ENCODE measurements at places on chromosomes 4 and X.

GRCh38 chrX:42519666-42520231 is 258.2 kb downstream of the PPP1R2C start:
- DNase-seq: no peak

DNA sequence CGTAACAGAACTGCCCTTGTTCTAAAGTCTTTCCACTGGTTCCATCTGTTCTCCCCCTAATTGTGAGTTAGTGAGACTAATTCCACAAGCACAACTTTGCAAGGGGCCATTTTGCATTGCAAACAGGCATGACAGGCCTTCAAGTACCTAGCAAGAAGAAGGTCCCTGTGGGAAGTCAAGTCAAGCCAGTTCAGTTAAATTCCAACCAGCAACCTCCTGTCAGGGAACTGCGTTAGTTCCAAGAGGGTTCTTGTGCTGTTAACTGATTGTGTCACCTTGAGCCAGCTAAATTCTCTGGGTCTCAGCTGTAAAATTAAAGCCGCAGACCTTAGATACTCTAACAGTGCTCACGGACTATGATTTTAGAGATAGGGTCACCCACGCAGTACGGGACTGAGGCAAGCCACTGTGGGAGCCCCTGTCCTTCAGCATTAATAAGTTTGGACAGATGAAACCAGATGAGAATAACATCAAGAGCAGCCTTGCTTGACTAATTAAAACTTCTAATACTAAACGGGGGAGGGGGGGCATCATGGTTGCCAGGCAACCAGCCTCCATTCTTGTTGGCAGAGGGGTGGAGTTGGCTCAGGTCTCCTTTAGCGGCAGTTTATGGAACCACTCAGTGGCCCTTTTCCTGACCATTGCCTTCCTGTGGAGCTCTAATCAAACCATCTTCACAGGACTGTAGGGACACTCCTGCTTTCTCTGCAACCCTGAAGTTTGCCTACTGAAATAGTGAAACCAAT is 24.1 kb upstream of the TMEM150C start:
- DNase-seq: no peak

DNA sequence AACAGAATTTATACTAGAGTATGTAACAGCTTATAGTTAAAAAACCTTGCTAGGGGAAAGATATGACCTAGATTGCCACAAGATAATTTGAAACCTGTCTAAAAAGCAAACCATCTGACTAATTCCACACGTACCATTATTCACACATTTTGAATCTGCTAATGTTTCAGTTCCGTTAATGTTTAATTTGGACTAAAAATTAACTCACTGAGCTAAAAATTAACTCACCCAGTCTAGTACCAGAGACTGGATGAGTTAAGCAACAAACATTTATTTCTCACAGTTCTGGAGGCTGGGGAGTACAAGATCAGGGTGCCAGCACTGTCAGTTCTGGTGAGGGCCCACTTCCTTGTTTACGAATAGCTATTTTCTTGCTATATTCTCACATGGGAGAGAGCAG is 231.5 kb upstream of the DIAPH2 start:
- no peak for DNase-seq

DNA sequence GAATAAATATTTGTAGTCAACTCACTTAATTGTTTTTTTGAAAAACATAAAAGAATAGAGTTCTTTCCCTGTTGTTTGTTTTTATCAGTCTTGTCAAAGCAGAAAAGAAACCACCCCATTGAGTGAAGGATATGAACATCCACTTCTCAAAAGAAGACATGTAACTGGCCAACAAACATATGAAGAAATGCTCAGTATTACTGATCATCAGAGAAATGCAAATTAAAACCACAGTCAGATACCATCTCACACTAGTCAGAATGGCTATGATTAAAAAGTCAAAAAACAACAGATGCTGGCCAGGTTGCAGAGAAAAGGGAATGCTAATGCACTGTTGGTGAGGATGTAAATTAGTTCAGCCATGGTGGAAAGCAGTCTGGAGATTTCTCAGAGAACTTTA is 326.1 kb upstream of the EMCN start:
- no peak for DNase-seq

DNA sequence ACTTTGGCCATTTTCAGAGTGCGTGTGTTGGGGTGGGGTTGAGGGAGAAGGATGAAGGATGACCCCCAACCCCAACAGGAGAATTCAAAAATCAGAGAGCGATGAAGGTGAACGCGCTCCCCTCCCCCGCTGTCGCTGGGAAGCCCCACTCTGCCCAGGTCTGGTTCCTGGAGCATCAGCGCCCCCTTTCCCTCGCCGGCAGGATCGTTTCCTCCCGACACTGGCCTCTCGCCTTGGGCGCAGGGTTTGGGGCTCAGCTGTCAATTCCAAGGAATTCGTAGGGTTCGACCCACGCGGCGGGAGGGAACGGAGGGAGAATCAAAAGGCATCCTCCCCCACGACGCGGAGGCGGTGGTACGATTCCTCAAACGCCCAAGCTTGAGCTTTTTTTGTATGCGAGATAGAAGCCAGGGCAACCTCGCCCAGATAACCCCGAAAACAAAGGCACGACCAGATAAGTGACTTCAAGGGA is 1.0 kb upstream of the PDGFRA start:
- DNase-seq: peak; percentile 28

- DNase-seq: no peak
These were observed 240.1 kb upstream of the PPP1R2C start for GRCh38 chrX:43018031-43018430.

DNA sequence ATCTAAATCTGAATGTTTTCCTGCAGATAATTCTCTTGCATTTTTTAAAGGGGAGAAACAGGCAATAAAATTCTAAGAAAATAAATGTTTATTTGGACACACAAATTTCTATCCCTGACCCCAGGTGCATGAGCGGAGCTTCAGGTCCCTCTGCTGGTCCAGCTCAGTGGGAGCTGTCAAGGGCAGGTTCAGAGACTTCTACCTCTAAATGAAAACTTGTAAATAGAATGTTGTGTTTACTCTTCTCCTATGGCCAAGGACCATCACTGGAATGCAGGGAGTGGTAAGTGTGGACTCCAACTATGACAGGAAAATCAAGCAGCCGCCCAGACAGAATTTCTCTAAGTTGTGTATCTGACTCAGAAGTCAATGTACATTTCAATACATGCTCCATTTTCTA is 148.6 kb upstream of the TTC29 start:
- no peak for DNase-seq

DNA sequence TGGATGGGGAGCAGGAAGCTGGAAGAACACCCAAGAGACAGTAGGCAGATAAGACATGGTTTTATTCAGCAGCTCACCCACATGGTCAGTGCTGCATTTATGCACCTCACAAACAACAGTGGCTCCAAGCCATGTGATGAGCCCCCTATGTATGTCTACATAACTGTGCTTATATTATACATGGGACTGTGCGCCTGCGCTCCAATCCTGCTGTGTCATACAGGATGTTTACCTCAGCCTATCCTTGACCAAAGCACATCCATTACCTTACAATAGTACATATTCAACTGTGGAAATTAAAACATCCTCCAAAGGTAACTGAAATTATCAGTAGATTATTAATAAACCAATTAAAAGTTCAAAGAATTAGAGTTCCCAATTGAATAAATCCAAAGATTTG is 44.1 kb upstream of the SGMS2 start:
- no peak for DNase-seq

- no peak for DNase-seq
These were observed 106.4 kb upstream of the FTHL17 start for GRCh38 chrX:31178064-31178768.

DNA sequence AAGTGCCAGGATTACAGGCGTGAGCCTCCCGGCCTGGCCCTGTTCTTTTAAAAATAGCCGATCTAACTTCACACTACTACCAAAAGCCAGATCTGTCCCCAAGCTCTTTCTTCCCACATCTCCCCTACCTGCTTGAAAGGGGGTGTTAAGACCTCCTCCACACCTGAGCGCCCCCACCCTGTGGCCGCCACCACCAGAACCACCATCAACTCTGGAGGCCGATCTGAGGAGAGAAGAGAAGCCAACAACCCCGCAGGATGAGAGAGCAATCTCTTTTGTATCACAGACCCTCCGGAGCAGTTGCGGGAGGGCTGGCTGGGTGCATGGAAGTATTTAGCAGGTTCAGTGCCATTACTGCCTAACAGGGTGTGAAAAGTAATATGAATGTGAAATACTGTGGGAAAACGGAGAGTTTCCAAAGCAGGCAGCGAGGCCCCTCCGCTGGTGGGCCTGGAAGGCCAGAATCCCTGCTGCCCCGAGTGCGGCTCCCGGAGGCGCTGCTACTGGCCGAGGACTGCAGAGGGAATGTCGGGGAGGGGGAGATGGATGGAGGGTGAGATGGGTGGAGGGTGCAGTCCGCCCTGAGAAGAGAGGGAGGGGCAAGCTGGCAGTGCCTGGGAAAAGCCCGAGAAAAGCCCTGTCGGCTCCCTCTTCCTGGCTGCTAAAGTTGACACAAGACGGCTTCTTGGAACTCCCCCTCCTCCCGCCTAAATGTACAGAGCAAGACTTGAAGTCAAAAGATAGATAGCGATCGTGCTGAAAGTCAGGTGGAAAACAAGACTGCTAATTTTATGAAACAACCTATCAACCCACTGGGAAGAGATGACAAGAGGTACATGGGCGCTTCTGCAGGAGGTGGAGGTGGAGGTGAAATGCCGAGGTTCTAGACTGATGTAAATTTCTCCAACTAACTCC is 22.3 kb downstream of the HAND2 start:
- DNase-seq: no peak

- no peak for DNase-seq
These were observed 281.3 kb downstream of the C4orf33 start for GRCh38 chr4:129377131-129377845.

DNA sequence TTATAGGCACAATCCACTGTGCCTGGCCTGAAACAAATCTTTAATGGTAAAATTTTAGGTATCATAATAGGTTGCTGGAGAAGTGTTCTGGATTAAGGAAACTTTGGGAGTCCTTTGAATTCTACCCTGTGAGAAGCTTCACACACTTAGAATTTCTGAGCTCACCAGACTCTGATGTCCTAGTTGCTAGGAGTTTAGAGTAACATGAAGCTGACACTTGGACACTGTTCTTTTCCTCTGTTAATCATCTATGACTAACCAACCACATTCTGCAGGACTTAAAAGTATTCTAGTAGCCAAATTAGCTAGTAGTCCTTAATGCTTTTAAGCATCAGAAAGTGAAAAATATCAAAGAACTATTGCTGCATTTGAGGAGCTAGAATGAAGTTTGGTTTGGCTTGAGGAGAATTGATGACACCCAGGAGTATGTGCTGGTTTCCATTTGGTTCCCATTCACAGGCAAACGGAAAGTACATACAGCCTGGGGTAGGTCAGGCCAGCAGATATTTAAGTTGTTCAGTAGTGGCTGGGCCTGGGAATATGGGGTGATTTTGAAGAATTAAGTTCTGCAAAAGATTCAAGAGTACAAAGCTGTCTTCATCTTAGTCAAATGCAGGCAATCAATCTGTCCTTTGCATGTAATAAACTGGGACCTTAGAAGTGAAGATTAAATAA is 38.8 kb upstream of the IGFBP7 start:
- DNase-seq: no peak

GRCh38 chrX:153774576-153775292 is 6.1 kb upstream of the SRPK3 start:
- no peak for DNase-seq

GRCh38 chr4:182695009-182695408 is 222.2 kb downstream of the DCTD start:
- DNase-seq: no peak

DNA sequence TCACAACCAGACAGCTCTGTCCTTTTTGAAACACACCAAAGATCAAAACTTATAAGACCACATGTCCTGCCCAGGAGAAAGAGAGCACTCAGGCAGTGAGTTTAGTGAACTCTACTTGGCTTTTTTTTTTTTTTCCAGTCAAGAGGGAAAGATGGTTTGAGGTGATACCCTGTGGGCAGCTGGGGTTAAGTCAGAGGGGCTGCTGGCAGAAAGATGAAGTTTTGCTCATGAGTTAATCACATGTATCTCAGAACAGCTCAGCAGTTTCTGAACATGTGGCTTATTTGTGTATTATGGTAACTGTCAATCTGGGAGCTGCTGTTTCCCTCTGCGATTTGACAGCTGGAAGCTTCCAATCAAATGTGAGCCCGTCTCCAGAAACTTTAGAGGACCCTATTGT is 56.4 kb upstream of the MAP3K15 start:
- DNase-seq: no peak

- no peak for DNase-seq
These were observed 37.9 kb upstream of the CBR4 start for GRCh38 chr4:169047956-169048355.

DNA sequence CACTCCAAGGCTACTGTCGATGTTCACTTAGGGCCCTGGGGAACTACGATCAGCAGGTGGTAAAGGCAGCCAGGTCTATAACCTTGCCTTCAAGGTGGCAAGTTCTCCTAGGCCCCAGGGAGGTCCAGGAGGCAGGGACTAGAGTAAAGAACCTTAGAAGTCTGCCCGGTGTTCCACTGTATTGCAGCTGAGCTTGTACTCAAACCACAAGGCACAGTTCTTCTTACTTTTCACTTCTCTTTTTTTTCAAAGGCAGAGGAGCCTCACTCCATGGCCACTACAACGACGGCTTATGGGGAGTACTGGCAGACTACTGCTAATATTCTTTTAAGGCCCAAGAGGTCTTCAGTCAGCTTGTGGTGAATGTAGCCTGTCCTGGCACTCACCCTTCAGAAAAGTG is 78.8 kb upstream of the GPR174 start:
- DNase-seq: no peak

- DNase-seq: no peak
These were observed 1.7 kb upstream of the PCDH10 start for GRCh38 chr4:133147286-133147821.

DNA sequence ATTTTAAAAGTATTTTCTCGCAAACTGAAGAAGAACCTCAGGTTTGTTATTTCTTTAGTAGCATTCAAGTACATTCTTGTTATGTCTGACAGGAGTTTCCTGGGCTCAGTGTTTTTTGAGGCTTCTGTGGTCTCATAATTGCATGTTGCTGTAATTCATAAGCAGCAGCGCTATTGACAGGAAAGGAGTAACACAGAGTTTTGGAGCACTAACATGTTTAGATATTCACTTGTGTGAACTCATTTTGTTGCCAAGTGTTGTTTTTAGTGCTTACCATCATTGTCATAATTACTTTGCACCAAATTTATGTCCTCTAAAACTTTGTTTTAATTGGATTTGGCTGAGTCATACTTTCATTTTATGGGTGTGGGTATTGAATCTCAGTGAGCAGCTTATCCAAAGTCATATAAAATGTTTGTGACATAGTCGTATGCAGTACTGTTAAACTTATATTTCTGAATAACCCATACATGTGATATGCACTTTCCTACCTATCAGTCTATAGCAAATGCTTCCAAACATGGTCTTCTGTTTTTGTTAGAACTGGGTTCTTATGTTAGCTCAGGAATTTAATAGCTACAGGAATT is 358.7 kb upstream of the CTSO start:
- no peak for DNase-seq

DNA sequence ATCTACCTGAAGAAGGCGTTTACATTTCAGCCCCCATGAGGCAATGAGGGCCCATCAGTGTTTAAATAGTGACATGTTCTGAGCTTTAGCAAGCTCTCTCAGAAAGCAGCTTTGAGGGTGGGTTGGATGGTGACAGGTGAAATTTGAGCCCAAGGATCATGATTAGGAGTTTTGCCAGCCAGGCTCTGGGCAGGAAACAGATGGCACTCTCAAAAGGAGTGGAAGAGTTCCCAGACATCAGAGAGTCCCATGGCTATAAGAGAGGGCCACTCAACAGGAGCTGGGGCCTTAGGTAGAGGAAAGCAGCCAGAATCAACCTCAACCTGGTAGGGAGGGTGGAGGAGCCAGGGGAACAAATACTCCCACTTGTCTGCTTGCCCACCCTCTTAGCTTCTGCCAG is 499.8 kb downstream of the MID1IP1 start:
- no peak for DNase-seq

GRCh38 chr4:77631276-77631675 is 25.7 kb downstream of the CXCL13 start:
- DNase-seq: no peak

All from hematopoietic multipotent progenitor cell treated with erythropoietin and hydrocortisone succinate and interleukin-3 and kit ligand, for 8 days (in vitro differentiated cells).